NCI-H774 (cell line): ENCODE measurements at places on chromosomes 3 and 15.
A peak's percentile ranks its signal among the peaks of the same experiment; 100 is the strongest.

- DNase-seq = no peak
Observed at GRCh38 chr15:40918799-40919392, 10.2 kb upstream of the DLL4 start.

DNA sequence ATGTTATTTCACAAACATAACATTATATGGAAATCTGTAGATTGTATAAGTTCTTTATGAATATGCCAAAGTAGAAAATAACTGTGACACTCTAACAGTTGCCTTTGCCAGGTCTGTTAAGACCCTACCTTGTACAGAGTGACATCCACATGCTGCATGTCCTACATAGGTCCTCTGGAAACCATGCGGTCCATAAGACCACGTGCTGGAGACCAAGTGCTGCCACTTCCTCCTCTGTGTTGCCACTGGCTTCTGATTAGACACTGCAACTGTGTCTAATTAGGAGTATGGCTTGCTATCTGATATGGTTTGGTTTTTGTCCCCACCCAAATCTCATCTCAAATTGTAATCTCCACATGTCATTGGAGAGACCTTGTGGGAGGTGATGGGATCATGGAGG, 855.5 kb upstream of the SEMA6D start:
- no peak for DNase-seq

DNA sequence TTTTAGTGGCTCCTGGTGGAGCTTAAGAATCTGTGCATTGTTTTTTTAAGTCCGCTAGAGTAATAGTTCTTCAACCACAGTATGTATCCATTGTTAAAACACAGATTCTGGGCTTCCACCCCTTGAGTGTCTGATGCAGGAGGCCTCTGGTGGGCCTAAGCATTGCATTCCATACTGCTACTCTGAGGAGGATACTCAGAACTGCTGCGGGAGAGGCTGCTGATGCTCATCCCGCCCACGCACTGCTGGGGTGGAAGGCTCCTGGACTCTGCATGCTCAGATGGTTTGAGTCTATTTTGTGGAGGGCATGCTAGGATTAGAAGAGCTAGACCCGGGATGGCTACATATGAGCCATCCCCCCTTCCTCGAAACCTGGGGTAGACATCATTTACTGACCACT, 74.4 kb downstream of the THSD4 start:
- no peak for DNase-seq

- no peak for DNase-seq
Observed at GRCh38 chr3:112811131-112811884, 35.4 kb downstream of the CD200R1L start.

- DNase-seq = no peak
Observed at GRCh38 chr3:96209699-96210098, 604.7 kb upstream of the EPHA6 start.

DNA sequence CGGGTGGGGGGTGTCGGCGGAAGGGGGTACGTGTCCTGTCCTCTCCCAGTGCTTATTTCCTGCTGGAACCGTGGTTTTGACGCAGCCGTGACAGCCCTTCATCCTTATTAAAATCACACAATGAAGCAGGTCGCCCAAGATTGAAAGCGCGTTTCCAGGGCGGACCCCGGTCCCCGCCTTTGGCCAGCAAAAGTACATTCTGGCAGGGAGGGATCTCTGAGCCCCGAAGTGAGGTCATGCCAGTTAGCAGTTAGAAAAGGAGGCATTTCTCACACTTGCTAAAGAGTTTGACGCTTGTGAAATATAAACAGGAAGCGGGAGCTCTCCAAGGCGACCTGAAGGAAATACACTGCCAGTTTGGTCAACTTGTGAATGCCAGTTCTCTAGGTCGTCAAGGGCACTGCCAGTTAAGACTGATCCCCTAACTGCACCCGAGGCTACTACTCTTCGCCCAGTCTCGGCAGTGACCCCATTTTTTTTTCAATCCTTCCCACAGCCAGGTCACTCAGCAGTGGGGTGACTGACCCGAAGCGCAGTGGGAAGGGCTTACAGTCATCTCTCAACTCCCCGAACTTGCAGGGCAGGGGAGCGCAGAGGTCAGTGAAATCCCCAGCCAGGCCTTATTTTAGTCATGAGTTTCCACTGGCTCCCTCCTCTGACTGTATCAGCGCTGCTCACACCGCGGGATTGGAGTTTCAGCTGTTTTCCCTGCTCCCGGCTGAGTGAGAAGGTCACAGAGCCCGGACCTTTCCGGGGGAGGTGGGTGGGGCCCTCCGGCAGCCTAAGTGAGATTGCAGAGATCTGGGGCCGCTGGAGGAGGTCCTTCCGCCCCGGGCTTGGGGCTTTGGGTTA, 2.0 kb upstream of the BHLHE40 start:
- DNase-seq = peak; percentile 14

DNA sequence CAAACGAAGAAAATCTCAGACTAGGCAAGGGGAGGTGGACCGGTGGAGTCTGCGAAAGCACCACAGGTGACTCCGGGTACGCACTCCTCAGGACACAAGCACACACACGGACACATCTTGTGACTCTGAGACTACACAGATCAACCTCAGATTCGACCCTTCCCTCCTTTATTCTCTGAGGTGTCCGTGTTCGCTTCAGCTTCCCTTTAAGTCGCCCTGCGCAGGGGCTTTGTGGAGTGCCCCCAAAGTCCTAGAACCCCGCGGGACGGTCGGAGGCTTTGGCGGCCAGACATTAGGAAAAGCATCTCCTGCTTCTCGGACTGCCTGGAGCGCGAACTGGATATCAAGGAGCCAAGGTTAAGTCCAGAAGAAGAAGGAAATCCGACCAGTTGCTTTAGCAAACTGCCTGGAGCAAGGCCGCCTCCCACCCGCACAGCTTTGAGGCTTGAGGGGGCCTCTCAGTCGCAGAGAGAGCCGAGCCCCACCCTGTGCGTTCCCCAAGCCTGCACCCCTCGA, 730 bp downstream of the DGKG start:
- no peak for DNase-seq

- no peak for DNase-seq
Observed at GRCh38 chr3:83842511-83842910, 1116.3 kb upstream of the CADM2 start.

DNA sequence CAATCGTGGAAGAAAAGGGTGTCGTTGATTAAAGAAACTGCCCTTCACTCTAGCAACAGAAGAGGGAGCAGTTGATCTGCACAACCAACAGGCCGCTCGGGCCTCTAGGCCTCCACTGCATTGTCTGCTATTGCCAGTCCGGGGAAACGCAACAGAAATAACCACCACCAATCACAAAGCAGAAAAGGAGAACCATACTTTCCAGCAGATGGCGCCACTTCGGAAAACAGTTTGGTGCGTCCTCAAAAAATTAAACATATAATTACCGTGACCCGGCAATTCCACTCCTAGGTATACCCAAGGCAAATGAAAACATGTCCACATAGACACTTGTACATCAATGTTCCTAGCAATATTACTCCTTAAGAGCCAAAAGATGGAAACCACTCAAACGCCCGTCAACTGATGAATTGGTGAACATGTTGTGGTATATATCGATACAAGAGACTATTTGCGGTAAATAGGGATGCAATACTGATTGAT, 154.1 kb downstream of the TJP1 start:
- peak; percentile 75 for DNase-seq

DNA sequence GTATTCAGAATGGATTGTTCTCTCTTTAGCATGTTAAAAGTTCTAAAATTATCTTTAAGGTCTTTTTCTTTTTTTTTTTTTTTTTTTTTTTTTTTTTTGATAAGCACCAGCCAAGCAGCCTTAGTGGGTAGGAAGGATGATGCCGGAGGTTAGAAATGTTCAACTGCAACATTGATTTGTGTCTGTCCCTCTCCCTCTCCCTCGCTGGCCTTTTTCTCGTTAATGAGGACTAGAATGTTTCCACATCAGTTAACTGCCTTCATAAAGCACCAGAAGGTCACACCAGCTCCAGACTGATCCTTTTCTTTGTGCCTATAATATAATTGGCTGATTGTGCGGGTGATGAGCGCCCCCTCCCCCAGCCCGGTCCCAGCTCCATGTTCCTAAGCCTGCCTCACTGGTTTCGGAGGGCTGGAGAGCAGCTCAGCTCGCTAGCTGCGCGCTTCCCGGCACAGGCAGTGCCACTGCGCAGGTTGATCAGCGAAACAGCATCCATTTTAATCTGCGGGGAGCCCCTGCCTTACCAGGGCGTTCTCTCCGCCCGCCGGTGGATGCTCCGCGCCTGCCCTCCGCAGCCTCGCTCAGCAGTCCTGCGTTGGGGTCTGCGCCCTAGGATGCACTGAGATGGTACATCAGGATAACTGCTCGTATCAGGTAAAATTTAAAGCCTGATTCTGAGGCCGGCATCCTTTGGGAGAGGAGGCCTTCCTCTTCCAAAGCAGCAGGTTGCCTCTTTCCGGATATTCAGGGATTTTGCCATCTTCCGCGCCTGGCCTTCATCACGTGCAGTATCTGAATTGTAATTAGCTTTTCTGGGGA, 148.9 kb upstream of the IL12A start:
- no peak for DNase-seq

DNA sequence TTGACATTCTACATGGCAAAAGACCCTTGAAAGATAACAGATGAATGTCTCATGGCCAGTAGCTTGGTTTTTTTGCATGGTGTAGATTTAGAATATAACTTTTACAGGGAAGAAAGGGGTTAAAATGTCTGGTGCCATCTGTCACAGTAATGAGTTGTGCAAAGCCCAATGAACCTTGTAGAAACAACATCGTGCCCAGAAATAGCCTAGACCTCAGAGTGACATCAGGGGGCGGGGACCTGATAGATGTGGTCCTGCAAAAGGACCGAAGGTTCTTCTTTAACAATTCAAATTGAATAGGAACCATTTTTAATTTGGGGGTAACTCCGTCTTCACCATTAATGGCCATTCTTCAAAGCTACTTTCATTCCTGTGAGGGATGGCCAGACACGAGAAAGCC, 254.1 kb upstream of the CTDSPL start:
- DNase-seq = no peak

DNA sequence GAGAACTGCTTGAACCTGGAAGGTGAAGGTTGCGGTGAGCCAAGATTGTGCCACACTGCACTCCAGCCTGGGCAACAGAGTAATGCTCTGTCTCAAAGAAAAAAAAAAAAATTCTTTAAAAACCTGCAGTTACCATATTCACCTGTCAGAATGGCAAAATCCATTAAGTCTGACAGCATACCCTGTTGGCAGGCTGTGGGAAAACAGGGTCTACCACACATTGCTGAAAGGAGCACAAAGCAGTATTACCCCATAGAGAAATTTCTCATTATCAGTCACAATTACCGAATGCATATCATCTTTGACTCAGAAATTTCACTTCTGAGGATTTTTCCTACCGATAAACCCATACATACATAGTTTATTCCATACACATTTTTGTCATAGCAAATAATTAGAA, 264.1 kb upstream of the SLCO3A1 start:
- no peak for DNase-seq

GRCh38 chr3:67048715-67049074, 50.6 kb downstream of the KBTBD8 start:
- DNase-seq = no peak

- no peak for DNase-seq
Observed at GRCh38 chr3:72811571-72811970, 36.7 kb downstream of the SHQ1 start.

DNA sequence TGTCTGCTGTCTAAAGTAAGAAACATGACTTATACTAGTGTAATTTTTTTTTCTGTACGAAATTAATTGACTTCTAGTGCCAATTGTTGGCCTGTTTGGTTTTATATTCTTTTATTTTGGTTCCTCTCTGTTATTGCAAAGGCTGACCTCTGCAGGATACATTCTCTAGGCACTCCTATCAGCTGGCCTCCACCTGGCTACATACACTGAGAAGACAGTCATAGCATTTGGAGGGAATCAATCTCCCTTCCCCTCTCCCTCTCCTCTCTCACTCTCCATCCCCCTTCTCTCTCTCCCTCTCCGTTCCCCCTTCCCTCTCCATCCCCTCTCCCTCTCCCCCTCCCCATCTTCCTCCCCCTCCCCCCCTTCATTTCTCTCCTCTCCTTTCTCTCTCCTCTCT, 116.7 kb downstream of the MCTP2 start:
- DNase-seq = no peak

- DNase-seq = no peak
Observed at GRCh38 chr15:72285927-72286516, 13.7 kb upstream of the PARP6 start.

DNA sequence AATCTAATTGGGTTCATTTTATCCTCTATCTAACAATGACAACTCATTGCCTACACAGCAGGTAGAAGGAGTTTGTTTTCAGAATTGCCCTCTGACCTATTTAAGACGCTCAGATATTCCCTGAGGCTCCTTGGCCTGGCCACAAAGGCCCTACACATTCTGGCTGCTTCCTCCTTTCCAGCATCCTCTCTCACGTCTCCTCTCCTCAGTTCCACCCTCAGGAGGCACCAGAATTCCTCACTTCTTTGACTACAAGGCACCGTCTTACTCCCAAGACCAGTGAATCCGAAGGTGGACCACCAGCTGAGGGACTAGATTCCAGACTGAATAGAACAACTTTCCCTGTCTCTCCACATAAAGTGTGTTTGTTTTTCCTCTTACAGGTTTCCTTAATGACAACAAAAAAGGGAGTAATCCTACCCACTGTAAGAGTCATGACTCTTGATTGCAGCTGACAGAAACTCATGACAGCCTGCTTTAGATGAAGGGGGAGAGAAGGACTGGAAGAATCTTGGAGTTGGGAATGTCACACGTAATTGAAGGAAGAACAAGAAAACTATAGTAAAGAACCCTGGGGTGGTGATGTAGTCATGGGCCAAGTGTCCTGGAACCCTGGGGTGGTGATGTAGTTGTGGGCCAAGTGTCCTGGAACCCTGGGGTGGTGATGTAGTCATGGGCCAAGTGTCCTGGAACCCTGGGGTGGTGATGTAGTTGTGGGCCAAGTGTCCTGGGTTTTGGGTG, 22.0 kb upstream of the MUC20 start:
- no peak for DNase-seq

DNA sequence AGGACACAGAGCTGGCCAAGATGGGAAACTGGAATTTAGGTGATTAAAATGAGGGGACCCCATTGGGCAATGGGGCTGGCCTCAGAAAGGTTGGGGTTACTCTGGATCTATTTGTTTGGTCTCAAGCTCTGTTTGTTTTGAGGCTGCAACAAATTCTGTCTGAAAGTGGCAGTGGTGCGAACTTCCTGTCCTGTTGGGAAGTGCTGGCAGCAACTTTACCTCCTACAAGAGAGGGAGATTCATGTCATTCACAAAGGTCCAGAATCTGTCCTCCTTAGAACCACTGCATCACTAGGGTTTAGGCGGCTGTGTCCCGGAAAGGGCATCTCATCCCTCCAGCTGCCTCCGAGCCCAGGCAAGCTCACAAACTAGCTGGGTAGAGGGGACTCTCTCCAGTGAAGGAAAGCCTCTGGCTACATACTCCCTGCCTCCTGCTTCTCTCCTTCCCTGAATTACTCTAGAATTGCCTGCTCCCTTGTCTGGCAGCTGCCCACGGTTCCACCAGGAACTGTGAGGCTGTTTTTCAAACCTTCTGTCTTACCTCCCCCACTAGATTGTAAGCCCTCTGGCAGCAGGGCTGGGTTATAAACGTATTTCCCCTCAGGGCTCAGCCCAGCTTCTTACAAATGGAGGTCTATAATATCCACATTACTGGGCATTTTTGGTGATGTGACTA, 23.6 kb downstream of the MEGF11 start:
- no peak for DNase-seq

GRCh38 chr3:121649645-121650044, 11.1 kb downstream of the HCLS1 start:
- DNase-seq = no peak

GRCh38 chr3:144112437-144112836, 140.8 kb downstream of the DIPK2A start:
- no peak for DNase-seq

GRCh38 chr3:152738656-152739055, 96.3 kb upstream of the P2RY1 start:
- no peak for DNase-seq

- DNase-seq = no peak
Observed at GRCh38 chr3:186638259-186638658, 1.9 kb upstream of the FETUB start.
